ENCODE measurements at places on chromosomes 4 and X.

DNA sequence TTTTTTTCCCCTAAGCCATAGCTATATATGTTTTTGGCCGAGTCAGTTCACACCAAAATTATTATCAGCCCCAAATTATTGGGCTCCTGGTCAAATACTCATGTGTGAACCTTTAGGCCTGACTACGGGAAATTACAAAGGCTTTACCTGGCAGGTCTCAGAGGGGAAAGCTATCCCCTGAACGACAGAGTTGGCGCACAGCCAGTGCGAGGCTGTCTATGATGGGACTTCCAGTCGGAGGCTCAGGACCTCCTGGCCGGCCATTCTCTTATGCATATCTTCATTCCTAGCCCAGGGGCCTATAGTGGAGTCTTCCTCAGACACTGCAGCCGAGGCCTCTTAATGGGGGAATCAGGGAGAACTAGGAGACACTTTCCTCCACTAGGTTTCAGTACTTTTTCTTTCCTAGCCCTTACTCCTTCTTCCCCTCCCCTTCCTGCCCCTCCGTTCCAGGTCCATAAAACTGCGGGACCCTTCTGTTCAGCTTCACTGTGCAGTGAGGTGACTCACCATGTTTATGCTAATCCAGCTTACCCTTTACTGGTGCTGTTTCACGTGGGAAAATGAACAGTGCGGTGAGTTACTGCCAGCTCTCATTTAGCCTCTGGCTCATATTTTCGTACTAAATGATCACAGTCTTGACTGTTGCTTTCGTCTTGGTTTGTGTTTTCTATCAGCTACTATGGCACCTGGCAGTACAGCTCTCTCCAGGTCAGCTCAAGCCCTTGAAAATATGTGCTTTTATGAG lies 533.9 kb downstream of the FSTL5 start:
- DNase-seq = no peak

GRCh38 chr4:10816571-10816970 lies 132.0 kb upstream of the CLNK start:
- DNase-seq = no peak

- no peak for DNase-seq
These were observed 77.7 kb upstream of the PSAPL1 start for GRCh38 chr4:7512428-7512827.

GRCh38 chrX:100600758-100601157 lies 16.0 kb downstream of the TNMD start:
- no peak for DNase-seq

GRCh38 chr4:126834854-126835253 lies 797.9 kb upstream of the INTU start:
- no peak for DNase-seq

- no peak for DNase-seq
These were observed 130.3 kb downstream of the DIPK2B start for GRCh38 chrX:45070116-45071007.

DNA sequence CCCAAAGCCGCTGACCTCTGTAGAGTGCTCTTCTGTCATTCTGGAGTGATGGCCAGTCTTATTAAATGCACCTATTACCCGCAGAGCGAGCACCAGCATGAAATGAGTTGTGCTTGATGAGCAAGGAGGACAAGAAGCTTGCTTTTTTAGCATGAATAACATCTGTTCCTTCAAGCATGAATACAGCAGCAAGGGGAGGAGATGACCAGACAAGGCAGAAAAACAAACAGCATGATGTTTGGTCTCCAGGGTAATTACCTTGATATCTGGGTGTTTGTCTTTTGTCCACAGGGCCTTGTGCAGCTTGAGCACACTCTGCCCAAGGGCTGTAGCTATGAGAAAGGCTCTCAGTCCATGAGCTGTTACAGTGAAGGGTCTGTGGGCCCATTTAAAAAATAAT lies 324.8 kb upstream of the DDX53 start:
- no peak for DNase-seq

DNA sequence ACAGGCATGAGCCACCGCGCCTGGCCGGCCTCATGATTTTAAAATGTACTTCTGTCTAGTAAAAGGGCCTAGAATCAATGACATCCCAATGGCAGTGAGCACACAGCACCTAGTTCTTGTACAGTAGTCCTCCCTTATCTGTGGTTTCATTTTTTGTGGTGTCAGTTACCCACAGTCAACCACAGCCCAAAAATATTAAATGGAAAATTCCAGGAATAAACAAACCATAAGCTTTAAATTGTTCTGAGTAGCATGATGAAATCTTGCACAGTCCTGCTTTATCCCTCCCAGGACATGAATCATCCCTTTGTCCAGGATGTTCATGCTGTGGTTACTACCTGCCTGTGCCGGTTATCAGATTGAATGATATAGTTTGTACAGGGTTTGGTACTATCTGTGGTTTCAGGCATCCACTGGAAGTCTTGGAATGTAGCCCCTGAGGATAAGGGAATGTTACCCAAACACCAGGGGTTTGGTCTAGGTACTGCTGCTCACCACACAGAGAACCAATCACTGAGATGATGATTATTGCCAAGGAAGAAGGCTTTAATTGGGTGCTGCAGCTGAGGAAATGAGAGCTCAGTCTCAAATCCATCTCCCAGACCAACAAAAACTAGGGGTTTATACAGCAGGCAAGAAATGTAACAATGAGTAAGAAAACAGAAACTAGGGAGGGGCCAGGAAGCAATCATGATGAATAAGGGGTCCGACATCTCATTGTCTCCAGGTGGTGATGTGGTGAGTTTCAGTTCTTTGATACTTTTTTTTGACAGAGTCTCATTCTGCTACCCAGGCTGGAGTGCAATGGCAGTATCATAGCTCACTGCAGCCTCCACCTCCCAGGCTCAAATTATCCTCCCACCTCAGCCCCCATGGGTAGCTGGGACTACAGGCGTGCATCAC lies 16.2 kb upstream of the FHL1 start:
- no peak for DNase-seq

GRCh38 chr4:140344101-140344500 lies 29.3 kb upstream of the SCOC start:
- DNase-seq = no peak

DNA sequence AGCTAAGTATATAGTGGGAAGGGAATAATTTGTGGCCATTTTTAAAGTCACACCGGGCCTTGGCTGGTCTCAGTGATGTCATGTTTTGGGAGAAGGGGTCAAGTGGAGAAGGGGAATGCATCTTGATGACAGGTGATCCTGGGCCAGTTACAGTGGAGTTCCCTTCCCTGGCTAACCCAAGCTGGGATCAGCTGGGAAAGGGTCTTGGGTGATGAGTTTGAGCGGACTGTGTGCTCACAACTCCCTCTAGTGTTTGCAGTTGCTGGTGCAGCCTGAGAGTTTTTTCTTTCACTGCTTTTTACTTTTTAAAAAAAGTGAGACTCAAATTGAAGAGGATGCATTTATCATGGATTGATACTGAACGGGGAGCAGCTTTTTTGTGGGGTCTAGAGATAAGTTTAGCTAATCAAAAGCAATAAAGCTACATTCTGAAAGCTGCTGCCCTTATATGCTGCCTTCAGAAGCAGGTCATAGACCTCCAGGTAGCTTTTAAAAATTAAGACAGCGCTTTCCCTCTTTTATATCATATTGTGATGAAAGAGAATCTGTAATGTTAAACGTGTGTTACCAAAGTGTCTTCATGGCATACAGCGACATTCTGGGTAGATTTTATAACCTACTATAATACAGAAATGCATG lies 164.7 kb downstream of the DCLK2 start:
- no peak for DNase-seq

Data from T-helper 22 cell (primary cell).